Stimulated activated CD4-positive, alpha-beta T cell treated with anti-CD3 and anti-CD28 coated beads, Interleukin-1b, Interleukin-23, amount 100 ng/mL, for 48 hours (primary cell): ENCODE measurements at places on chromosomes 4 and X.

- no peak for DNase-seq
Observed at GRCh38 chrX:115449742-115450141, 111.2 kb upstream of the PLS3 start.

DNA sequence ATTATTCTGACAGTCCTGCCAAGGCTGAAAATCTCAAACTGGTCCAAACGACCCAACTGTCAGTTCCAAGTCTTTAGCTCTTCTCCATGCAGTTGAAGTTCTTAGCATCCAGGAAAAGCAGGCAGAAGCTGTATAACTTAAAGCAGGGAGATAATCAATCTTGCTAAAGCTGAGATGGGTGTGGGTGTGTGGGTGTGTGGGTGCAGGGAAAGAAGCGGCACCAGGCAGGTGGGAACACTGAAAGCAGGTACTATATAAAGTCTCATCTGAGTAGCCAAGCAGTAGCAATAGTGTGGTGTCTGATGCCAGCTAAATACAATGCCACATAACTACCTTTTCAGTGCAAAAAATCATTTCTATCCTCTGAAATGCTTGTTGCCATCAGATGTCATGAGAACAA is 69.7 kb upstream of the EGFL6 start:
- no peak for DNase-seq

DNA sequence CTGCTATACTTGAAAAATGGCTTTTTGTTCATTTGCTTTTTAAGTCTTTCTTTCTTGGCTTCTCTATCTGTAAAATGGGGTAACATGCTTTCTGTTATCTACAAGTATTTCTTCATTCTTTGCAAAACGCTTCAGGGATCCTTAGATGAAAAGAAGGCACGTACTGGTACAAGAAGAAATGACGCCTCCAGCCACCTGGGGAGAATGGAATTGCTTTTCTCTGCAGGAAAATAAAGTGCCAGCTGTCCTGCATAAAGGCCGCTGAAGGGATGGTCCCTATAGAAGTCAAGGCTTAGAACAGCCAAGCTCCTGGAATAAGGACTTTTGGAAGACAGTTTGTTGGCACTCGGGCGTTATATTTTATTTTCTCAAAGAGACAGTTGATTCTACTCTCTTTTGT is 210.8 kb upstream of the RASGEF1B start:
- no peak for DNase-seq

DNA sequence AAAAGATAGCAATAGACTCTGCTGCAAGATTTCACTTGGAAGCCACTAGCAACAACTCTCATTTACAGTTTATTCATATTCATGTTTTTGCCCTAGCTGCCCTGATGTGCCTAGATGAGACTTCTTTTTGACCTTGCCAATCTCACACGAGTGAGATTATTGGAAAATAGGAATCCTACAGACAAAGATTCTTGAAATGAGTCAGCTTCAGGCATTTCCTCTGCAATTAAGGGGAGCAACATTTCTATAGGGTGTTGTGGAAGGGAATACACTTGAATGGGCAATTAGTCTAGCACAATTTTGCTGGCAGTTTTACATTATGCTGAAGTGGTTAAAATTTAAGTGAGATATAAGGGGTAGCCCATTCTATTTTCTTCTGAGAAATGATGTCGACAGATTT is 217.0 kb upstream of the FAT4 start:
- no peak for DNase-seq

DNA sequence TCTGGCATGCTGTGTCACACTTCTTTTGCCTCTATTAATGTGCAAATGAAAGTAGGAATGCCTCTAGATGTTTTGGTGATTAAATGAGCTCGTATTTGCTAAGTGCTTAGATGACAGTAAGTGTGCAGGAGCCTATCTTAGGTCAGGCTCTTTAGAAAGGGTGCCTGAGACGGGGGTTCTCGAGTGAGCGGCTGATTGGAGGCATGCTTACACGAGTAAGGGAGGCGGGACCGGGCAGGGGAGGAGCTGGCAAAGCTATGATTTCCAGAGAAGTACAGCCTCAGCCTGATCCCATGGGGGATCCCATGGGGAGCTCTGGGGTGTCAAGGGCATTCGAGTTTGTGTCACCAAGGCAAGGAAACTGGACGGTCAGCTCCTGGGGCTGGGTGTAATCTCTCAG is 44.8 kb downstream of the CLDN34 start:
- peak; percentile 28 for DNase-seq

DNA sequence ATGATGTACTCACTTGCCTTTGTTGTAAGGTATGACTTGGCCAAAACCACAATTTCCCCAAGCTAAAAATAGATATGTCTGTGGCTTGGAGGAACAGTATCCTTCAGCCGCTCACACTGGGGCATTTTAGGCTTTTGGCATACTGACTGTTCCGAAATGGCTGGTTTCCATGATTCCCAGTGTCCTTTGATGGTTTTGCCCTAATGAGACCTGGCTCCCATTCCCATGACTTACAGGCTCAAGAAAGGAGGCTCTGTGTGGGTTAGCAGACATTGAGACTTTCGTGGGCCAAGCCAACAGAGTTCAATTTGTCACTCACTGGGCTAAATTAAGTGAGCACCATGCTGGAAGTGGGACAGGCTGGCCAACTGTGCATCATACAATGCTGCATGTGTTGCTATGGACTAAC is 150.6 kb downstream of the CEP135 start:
- DNase-seq = no peak

GRCh38 chr4:33714971-33715370 is 2529.3 kb downstream of the ARAP2 start:
- no peak for DNase-seq

- no peak for DNase-seq
Observed at GRCh38 chrX:15217161-15217560, 52.7 kb downstream of the ASB9 start.

DNA sequence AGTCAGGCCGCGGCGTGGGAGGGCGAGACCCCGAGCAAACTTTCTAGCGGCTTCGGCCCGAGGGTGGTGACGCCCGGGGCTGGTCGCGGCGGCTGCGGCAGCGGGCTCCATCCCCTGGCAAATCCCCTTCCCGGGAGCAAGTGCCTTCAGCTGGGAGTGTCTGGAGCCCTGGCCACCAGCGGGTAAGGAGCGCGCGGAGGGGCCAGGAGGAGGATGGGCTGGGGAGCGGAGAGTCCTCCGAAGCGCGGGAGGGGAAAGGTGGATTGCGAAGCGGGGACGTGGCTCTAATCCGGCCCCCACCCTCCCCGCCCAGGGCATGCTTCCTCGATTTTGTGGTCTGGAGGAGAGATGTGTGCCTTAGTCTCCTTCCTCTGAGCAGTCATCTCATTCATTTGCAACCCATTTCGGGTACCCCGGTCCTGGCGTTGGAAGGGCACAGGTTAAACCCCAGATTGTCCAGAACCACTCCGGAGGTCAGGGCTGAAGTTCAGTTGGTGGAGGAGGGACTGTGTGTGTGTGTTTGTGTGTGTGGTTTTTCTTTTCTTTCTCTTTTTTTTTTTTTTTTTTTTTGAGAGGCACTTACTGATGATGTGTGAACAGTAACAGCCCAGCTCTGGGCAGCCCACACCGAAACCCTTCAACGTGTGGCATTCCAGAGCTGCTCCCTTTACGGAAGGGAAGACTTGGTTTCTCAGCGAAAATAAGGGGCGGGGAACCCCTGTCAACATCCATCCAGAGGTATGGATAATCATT is 516 bp downstream of the SGMS2 start:
- DNase-seq = peak; percentile 1

DNA sequence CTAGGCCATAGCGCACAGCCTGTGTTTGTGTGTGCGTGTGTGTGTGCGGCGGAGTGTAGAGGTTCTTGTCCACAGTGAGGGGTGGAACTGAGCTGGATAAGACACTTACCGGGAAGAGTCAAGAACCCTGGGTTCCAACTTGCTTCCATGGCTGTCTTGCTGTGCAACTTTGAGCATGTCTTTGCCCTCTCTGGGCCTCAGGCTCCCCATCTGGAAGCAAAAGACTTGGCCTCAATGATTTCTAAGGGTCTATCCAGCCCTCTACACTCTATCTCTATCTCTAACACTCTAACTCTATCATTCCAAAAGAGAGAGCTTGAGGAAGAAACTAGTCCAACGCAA is 121.3 kb upstream of the PJA1 start:
- DNase-seq = no peak

GRCh38 chr4:111330786-111331185 is 707.9 kb upstream of the PITX2 start:
- DNase-seq = no peak

- DNase-seq = no peak
Observed at GRCh38 chr4:185323606-185324005, 72.1 kb downstream of the LRP2BP start.

GRCh38 chrX:151183912-151184565 is 7.7 kb downstream of the GPR50 start:
- no peak for DNase-seq

- no peak for DNase-seq
Observed at GRCh38 chrX:96538104-96538725, 146.4 kb upstream of the DIAPH2 start.

- no peak for DNase-seq
Observed at GRCh38 chr4:8291036-8291682, 21.6 kb downstream of the HTRA3 start.

DNA sequence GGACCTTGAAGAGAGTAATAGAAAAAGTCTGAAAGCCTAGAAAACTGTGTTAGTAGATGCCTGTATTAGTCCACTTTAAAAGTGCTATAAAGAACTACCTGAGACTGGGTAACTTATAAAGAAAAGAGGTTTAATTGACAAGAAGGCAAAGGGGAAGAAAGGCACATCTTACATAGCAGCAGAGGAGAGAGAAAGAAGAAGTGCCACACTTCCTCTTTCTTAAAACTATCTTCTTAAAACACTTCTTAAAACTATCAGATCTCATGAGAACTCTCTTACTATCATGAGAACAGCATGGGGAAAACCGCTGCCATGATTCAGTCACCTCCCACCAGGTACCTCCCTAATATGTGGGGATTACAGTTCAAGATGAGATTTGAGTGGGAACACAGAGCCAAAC is 18.8 kb upstream of the COL25A1 start:
- DNase-seq = no peak

DNA sequence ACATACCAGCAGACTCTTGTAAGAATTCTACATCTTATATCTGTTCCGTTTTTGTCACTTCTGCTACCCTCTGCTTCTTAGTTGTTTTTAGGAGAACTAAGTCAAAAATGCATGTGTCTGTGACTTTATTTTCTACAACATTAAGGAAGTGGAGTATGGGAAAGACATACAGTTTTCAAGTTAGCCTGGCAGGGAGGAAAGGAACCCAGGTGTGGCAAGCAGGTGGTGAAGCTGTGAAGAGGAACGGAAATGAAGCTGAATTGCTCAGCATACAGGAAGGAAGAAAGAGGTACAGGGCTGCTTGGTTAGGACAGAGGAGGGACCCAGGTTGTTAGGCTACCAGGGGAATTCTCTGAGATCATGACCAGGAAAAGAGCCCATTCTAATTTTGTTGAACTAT is 9.4 kb downstream of the GPRIN3 start:
- DNase-seq = no peak

DNA sequence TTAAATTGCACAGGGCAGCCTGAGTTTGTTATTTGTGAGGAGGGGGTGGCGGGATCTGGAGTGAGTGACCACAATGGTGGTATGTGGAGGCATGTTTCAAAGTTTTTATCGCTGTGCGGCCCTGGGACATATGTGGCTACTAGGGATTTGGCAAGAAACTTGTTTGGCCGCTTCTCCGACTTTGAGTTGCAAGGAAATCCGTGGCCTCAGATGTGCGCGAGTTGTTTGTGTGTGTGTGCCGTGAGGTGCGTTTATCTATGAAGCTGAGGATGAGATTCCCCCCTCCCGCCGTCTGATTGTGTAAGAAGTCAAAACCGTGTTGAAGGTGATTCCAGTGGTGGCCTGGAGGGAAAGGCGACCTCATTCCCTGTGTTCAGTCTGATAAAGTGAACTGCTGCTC is 1.4 kb downstream of the JADE3 start:
- no peak for DNase-seq

- DNase-seq = no peak
Observed at GRCh38 chr4:139913398-139913990, 240.5 kb downstream of the MAML3 start.

DNA sequence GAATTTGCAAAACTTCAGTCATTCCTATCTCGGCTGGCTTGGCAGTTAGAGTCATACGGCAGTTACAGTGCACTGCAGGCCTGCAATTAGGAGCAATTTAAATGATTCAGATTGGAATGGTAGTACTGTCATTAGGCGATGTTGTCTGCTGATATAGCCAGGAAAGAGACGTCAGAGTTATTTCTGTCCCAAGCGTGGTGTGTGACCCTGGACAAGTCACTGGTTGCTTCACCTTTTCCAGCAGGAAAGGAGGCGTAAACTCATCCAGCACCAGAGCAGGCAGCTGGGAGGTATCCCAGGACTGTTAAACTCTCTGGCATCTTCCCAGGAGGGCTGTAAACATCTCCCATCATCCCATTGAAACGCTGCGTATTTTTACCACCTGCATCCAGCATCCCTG is 836 bp upstream of the LNX1 start:
- DNase-seq = no peak

GRCh38 chr4:147017081-147017480 is 71.4 kb upstream of the TTC29 start:
- DNase-seq = no peak

DNA sequence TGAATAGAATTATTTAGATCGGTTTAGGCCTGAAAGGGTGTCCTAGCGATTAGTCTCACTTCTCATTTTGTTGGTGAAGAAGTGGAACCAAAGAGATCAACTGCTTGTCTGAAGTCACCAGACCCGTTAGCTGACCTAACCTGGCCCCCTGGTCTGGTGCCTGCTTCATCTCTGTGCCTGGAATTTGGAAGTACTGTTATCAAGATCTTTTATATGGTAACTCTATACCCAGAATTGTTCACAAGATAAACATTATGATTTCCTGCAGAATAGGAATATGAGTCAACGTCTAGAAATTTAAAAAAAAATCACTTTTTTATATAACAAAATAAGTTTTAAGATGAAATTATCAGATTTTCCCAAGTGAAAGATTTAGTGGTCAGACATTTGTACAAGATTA is 37.2 kb downstream of the LRP2BP start:
- DNase-seq = no peak

GRCh38 chr4:21605006-21605405 is 343.6 kb downstream of the KCNIP4 start:
- no peak for DNase-seq
